Activated naive CD4-positive, alpha-beta T cell treated with anti-CD3 and anti-CD28 coated beads for 36 hours (primary cell): ENCODE measurements at places on chromosomes 3 and 15.

GRCh38 chr3:197327701-197328100, 29.3 kb upstream of the DLG1 start:
- DNase-seq, result no peak

DNA sequence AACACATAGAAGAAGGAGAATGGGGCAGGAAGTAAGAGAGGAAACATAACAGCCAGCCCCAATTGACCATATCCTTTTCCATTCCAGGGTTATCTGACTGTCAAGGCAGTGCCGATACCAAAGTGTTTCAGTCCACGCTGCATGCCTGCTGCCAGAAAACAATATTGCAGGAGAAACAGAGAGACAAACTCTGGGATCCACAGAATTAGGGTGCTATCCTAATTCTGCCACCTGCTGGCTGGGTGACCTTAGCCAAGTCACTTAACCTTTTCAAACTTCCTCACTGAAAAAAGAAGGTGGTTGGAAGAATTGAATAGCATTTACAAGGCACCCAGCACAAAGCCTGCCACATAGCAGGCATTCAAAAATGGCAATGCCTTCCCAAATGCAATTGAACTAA, 32.0 kb downstream of the GLB1 start:
- DNase-seq, result peak; percentile 72

GRCh38 chr3:27714146-27714526, 8.0 kb downstream of the EOMES start:
- no peak for DNase-seq

DNA sequence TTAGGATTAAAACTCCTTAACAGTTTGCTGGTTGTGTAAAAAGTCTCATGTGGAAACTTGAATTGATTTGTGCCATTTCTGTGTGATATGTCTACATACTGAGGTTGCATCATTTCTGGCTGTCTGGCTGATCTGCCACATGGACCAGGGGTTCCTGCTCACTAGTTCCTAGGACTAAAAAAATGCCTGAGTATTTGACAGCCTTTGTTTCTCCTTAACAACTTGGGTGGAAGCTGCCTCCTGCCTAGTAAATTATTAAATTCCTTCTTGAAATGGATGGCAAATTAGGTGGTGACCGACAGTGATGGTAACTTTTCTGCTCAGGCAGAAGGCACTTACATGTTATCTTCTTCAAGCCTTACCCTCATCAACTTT, 226.9 kb upstream of the MRPL3 start:
- DNase-seq, result no peak

DNA sequence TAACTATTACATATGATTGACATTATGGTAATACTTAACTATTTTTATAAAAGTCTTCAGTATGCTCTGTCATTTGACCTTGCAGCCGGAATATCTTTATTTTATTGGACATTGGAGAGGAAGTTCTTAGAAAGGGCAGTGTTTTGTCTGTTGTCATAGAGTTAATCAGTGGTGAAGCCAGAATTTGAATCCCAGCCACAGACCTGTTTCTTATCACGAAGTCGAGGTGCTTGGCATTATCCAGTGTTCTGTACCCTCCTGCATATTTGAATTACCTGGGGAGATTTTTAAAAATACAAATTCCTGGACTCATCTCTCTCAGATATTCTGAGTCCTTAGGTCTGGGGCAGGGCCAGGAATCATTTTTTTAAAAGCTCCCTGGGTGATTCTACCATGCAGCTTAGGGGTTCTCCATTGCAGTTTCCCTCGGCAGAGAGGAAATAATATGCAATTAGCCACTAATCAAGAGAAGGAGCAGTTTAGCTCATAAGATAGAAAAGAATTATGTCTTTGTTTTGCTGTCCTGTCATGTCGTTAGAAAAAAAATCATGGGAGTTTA, 195.6 kb upstream of the CFAP20DC start:
- DNase-seq, result no peak

DNA sequence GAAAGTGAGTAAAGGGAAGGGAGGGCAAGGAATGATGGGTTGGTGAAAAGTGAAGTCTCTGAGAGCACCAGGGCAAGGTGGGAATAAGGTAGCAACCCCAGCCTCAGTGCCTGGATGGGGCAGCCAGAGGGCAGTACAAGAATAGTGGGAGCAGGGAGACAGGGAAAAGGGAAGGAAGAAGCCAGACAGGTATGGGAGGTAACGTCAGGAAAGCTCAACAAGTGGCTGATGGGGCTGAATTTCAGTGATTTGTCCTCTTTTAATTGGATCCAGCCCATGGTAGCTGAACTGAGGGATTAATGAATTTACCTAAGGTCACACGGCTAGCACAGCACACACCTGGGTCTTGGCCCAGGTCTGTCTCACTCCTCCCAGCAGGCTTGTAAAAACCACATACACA, 12.6 kb downstream of the RORA start:
- DNase-seq, result no peak

DNA sequence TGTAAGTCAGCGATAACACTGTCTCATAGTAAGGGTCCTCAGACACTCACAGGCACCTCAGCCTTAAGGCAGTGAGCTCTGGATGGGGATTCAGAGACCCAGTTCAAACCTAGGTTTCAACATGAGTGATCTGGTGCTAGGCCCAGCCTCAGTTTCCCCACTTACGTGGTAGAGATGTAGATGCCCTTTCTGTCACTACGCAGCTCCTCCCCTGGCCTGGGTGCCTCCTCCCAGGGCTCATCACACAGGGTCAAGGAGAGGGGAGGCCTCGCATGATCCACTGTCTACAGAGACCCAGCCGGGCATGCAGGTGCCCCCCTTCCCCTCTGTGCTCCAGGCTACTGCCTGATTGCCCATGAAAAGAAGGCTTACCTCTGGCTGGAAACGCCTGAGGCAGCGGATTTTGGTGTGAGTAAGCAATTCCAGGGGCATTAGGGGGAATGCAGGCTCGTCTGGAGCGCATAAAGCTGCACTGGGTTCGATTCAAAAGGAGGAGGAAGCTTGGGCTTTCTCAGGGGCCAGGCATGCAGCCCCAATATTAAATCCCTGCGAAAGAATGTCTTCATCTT, 69.8 kb upstream of the ANKRD34C start:
- no peak for DNase-seq

- DNase-seq, result peak; percentile 55
Measured at GRCh38 chr3:192812743-192813383, 85.5 kb upstream of the FGF12 start.

DNA sequence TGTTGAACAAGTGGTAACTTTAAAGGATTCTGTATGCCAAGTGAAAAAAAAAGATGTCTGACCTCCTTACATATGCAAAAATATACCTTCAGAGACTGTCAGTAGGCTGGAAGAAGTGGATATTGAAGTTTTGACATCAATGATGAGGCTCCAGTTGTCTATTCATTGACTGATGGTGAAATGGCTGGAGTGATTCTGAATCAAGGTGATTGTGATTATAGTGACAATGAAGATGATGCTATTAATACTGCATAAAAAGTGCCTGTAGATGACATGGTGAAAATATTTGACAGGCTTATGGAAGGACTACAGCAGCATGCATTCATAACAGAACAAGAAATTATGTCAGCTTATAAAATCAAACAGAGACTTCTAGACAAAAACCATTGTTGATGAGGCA, 4.1 kb downstream of the CCR8 start:
- DNase-seq, result no peak

DNA sequence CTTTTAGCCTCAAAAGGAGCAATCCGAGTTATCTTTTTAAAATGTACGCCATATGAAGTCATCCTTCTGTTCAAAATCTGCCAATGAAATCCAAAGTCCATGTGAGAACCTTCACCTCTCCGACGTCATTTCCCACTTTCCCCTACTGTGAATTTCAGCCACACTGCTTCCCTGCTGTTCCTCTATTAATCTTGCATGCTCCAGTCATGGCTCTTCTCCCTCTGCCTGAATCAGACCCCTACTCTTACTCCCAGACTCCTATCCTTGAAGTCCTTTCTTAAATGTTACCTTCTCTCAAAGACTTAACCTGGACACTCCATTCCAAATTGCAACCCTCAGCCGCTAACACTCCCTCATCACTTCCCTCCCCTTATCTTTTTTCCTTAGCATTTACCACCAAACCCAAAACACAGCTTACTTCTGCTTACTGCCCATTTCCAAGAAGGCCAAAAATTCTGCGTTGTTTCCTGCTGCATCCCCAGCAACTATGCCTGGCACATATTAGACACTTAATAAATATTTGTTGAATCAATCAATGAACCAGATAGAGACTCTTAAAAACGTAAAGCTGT, 1.2 kb downstream of the NKIRAS1 start:
- no peak for DNase-seq

DNA sequence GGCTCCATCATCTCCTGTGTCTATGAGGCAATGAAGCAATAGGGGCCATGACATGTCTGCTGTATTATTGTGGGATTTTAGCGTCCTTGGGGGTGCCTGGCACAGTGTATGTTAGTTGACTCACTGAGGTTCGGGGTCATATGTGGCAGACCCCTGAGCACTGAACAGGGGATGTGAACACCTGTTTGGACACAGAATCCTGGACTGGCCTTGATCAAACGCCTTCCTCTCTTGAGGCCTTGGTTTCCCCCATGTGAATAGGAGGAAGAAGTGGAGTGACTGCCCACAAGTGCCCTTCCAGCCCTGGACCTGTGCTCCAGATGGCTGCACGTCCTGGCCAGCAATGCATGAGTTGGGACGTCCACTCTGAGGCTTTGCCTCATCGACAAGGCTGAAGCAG, 84.2 kb downstream of the HMG20A start:
- DNase-seq, result no peak

DNA sequence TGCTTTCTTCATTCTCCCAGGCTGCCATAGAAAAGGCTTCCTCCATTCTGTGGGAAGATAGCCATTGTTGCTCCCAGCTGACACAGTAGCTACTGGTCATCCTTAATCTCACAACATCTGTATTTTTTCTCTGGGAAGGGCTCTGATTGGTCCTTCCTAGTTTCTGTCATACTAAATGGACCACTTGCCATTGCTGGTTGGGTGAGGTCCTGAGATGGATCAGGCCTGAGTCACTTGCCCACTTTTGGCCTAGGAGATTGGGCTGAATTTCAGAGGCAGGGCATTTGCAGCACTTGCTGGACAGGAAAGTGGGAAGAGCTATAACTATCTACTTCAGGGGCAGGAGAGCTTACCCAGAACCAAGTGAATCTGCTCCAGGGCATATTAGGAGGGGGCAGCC, 106.5 kb upstream of the PROK2 start:
- DNase-seq, result no peak

DNA sequence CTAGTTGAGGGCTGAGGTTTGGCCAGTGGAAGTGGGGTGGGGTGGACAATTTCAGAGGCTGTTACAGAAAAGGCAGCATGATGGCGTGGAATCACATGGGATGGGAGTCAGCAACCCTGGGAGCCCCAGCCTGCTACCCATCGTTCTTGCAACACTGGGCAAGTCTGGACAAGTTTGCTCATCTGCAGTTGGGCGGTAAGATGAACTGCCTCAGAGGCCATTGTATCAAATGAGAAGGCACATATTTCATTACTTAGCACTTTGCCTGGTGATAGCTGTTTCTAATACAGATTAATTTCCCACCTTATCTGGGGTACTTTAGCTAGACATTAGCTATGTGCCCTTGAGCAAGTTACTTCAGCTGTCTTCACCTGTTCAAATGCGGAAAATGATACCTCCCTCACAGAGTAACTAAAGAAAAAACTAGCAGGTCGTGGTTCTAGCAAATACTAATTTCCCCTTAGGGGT, 248.9 kb downstream of the THSD4 start:
- no peak for DNase-seq

DNA sequence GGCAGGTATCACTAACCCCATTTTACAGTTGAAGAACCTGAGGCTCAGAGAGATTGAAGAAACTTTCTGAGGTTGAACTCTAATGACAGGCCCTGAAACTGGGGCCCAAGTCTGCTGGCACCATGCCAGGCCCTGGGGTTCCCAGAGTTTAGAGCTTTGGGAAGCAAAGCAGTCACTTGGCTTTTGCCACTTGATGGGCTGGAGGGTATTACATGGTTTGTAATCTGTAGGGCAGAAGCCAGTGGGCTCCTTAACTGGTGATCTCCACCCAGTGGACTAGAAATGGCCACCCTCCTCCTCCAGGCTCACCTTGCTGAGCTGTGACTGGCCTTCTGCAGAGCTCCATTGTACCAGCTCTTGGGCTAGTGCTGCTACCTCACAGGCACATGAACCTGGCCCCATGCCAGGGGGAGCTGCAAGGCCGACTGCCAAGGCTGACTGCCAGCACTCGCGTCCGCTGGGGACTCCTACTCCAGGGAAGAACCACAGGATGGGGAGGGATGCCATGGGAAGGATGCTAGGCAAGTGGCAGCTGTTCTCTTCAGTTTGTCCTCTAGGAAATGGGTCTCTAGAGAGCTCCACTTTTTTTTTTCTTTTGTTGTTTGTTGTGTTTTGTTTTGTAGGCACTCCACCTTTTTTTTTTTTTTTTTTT, 104.8 kb downstream of the ETFA start:
- DNase-seq, result no peak

- no peak for DNase-seq
Measured at GRCh38 chr15:67401336-67401735, 119.6 kb upstream of the C15orf61 start.

GRCh38 chr3:72123908-72124441, 339.0 kb upstream of the PROK2 start:
- peak; percentile 52 for DNase-seq

DNA sequence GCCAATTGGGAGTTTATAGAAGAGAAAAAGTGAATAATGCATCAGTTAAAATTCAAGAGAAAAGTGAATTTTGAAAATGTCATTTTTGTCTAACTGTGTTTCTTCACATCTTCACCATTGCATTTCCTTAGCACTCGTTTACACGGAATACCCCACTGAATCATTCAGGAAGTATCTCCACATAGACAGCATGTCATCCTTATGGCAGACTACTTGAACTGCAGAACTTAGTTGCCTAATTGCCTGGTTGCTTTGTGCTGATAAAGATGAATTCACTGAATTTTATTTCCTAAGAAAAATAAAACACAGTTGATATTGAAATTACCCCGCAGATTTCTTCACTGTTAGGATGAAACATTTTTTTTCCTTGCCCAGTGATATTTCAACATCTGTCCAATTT, 627.1 kb downstream of the ROBO1 start:
- DNase-seq, result no peak

DNA sequence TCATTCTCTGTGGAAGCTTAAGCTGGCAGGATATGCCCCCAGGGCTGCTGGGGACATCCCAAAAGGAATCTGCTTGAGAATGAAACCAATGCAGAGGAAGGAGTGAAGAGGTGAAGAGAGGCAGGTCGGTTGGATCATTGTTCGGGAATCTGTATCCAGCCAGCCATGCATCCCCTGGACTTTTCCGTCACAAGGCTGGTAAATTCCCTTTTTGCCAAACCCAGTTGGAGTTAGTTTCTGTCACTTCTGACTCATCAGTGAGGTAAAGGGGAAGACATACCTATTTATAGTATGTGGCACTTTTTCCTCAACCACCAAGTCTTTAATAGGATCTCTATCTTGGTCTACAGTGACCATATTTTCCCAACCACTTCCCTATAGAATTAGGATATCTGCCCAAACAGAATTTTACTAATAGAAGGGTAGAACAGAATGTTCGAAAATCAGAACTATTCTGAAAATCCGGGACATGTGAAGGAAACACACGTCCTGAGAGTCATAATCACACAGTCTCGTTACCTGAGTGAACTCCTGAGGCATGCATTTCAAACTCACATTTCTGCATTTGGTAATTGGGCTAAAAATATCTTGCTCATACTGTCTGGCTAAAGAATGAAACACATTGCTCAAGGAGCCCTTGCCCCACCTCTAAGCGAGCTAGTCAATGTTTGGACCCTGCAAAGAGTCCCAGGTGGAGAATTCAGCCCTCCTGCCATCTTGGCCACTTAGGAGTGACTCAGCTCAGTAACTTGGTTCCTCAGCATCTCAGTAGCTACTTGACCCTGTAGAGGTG, 289.7 kb upstream of the ADAMTS9 start:
- no peak for DNase-seq
